CMK (cell line): ENCODE measurements at places on chromosomes 7 and 10.

DNA sequence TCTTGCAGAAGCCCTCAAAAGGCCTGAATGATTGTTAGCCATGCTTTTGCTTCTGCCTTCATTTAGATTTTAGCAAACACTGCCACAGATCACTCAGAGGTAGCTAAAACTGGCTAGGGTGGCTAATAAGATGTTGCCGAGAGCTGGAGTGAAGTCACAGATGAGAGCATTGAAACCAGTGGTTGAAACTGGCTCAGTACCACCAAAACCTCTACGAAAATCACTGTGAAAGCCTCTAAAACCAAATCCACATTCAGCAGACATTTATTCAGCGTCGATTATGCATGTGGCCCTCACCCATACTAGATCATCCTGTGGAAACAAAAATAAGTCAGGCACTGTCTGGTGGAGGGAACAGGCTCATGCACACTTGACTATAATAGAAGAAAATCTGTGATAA is 50.8 kb downstream of the PIK3CG start:
- no peak for DNase-seq

DNA sequence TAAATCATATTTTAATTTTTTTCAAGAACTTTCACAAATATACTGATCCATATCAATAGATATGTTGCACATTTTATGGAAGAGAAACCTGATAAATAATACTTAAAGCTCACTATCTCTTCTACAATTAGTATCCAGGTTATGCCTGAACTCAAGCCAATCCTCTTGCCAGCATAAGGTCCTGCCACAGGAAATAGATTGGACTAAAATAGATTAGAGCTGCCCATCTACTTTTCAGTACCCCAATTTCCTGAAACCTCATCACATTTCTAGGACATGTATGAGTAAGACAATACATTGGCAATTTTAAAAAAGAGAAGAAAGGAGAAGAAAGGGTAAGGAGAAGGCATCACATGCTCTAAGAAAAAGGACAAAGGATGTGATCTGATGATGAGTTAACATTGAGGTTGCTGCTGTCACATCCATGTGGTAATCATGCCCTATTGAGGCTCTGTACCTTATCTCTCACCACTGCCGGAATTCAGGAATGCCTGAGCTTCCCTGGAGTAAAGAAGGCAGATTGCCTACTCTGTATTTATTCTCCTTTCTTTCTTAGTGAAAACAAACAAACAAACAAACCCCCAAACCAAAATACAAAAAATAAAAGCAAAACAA is 199.7 kb downstream of the ANK3 start:
- DNase-seq, result no peak

DNA sequence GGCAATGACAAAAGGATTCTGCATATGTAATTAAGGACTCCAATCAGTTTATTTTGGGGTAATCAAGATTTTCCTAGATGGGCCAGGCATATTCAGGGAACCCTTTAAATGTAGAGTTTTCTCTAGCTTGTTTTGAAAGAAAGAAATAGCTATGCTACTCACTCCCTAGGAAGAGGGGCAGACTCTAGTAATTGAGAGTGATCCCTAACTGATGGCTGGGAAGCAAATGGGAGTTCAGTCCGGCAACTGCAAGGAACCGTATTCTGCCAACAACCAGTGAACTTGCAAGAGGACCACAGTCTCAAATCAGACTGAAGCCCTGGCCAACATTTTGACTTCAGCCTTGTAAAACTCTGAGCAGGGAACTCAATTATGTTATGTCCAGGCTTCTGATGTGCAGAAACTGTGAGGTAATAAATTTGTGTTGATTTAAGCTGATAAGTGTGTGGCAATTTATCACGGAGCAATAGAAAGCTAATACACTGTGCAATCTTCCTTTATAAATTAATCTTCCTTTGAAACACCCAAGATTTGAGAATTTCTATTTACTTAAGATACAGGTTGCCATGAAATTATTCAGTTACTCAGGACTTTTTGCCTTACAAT is 14.0 kb downstream of the AOAH start:
- no peak for DNase-seq

DNA sequence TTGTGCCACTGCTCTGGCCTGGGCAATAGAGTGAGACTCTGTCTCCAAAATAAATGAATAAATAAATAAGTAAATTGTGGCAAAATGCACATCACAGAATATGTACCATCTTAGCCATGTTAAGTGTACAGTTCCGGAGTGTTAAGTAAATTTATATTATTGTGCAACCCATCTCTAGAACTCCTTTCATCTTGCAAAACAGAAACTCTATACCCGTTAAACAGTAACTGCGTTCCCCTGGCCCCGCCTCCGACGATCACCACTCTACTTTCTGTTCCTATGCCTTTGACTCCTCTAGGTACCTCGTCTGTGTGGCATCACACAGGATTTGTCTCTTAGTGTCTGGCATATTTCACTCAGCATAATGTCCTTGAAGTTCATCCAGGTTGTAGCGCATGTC is 356.4 kb upstream of the FOXK1 start:
- no peak for DNase-seq

- no peak for DNase-seq
These were observed 1.7 kb downstream of the RASGEF1A start for GRCh38 chr10:43264965-43265798.

DNA sequence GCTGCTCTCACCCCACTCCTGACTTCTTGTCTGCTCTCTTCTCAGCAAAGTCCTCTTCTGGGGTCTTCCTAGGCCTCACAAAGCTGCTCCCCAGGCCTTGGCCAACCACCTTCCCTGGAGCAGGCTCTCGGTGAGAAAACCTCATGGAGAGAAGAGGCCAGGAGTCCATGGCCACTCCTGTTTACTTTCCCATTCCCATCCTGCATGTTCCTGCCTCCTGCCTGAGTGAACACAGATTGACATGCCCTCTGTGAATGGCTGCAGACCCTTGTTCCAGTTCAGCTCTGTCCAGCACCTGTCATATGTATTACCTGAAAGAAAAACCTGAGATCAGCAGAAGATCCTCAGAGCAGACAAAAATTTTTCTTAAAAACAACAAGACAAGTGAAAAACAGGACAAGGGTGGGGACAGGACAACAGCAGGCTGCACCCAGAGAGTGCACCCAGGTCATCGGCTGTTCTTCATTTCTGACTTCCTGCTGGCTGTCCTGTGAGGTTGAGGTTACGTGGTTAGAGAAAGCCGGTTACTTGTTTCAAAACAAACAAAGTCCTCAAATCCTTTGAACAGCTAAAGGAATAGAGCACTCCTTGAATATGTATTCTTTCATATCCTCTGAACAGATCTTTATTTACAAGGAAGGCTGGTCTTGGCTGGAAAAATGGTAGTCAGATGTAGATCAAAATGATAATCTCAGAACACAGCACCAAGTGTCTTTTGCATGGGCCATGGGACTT is 34.0 kb upstream of the DLD start:
- DNase-seq, result no peak

GRCh38 chr10:79446758-79447084 is 1.3 kb upstream of the ZCCHC24 start:
- no peak for DNase-seq

GRCh38 chr10:43077421-43078171 is 727 bp downstream of the RET start:
- no peak for DNase-seq

GRCh38 chr7:112945046-112945445 is 141.6 kb downstream of the GPR85 start:
- no peak for DNase-seq

DNA sequence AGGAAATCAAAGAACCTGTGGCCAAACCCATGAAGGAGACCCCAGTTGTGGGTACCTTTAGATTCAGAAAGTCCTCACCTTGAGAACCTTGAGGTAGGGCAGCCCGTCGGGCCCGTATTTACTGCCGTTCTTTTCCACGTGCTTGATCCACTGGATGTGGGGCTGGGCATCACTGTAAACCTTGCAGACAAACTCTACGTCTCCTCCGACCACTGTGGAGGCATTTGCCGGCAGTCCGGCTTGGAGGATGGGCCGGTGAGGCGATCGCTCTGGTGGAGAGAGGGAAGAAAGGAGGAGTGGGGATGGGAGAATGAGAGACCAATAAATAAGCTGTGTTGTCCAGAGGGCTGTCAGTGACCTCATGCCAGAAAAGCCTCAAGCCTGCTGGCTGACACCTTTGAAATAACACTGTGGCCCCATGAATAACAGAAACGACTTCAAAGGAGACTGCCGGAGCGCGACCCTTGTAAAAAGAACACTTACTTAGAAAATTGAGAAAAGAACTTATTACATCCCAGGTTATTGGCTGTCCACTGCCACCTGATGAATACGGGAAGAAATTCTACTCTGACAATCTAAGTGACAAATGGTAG is 78.2 kb downstream of the FGFR2 start:
- no peak for DNase-seq

DNA sequence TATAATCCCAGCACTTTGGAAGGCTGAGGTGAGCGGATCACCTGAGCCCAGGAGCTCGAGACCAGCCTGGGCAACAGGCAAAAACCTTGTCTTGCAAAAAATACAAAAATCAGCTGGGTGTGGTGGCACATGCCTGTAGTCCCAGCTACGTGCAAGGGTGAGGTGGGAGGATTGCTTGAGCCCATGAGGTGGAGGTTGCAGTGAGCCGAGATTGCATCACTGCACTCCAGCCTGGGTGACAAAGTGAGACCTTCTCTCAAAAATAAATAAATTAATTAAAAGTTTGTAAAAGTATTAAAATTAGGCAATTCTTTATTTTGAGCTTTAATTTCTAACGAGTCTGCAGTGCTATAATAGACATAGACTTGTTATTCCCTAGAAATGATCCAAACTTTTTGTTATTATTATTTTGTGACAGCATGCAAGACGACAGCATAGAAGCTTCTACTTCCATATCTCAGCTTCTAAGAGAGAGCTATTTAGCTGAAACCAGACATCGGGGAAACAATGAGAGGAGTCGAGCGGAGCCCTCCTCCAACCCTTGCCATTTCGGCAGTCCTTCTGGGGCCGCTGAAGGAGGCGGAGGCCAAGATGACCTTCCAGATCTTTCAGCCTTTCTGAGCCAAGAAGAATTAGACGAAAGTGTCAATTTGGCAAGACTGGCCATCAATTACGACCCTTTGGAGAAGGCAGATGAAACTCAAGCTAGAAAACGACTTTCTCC is 11.9 kb downstream of the MYPN start:
- DNase-seq, result no peak

DNA sequence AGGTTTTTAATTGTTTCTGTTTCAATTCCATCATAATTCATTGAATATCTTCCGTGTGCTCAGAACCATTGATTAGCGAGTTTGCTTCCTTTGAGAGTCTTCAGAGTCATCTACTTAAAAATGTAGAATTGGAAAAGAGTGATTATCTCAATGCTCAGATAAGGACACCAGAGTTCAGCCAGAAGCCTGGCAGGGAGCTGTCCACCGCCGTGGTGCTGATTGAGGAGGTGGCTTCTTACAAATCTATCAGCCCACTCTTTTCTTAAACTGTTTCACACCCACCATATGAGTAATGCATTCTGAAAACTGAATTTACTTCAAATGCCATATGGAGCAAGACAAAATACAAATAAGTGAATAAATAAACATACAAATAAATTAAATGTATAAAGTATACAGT is 79.3 kb downstream of the INSYN2A start:
- no peak for DNase-seq

DNA sequence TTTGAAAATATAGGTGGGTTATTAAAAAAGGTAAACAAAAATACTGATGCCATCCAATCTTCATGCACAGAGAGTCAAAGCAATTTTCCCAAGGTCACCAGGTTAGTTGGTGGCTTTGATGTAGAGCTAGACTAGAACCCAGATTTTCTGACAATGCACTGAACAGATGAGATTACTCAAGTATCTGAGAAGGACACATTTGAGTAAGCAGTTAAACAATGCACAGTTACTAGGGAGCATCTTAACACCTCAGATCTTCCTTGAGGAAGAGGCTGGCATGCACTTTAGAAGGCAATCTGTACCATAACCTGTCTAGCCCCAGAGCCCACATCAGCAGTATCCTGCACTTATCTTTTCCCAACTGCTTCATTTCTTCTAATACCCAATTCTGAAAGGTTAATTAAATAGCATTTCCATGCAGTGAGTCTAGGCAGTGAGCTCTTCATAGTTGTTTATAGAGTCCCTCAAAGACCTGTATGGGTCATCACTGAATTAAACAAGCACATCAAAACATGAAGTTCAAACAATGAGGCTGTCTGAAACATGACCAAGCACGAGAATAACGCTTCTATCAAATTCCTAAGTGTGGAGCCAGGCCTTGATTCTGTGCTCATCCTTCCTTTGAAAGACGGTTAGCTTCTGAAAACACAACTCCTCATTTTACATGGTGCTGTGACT is 38.2 kb upstream of the ANK3 start:
- no peak for DNase-seq
